ENCODE measurements at places on chromosomes 3 and 15.

DNA sequence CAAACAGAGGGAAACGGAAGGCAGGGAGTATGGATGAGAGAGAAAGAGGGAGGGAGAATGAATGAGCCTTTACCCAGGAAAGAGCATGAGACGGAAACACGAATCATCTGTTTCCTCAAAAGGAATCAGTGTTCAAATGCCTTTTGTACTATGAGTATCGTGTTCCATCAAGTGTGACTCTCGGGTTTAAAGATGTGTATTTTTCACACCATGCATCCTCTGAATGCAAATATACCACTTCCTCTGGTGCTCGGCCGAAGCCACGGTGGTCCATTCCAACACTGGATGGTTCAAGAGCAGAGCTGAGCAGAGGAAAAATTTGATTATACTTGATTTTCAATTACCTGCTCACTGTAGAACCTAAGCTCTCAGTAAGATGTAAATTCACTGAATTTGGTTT, 505.1 kb downstream of the MECOM start:
- DNase-seq = no peak

- DNase-seq = no peak
Measured at GRCh38 chr15:43238671-43239131, 17.9 kb upstream of the EPB42 start.

GRCh38 chr3:66392512-66392911, 108.3 kb downstream of the LRIG1 start:
- DNase-seq = no peak

- no peak for DNase-seq
Measured at GRCh38 chr3:45890405-45890804, 4.1 kb downstream of the CCR9 start.

DNA sequence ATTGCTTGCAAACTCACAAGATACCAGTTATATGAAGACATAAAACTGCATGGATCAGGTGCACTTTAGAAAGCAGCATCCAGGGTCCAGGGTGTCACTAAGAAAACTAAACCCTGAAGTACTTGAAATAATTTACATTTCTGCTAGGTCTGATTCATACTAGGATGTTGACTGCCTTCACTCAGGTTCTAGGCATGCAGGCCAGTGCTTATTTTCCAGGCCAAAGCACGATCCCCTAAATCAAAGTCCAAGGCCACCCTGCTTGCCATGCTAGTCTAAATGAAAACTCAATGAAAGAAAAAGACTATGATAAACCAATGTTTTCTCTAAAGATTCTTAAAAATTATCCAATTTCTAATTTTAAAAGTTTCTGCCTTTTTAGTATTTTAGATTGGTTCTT, 49.4 kb downstream of the GREM1 start:
- DNase-seq = no peak

DNA sequence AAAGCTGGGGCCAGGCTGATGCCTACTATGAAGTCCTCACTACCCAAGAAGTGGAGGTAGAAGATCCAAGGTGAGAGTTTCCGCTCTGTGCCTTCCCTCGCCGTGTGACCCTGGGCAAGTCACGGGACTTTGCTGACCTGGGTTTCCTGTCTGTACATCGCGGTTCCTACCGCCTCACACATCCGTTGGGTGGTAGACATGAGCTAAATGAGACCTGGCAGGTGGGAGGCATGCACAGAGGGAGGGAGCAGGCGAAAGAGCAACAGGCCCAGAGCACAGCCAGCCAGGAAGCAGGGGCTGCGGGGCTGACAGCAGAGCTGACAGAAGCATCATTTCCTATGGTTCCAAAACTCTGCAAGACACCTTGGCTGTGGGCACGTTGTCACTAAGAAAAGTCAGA, 157.3 kb upstream of the BHLHE40 start:
- DNase-seq = no peak

GRCh38 chr15:46647046-46647445, 1012.2 kb downstream of the SQOR start:
- no peak for DNase-seq

DNA sequence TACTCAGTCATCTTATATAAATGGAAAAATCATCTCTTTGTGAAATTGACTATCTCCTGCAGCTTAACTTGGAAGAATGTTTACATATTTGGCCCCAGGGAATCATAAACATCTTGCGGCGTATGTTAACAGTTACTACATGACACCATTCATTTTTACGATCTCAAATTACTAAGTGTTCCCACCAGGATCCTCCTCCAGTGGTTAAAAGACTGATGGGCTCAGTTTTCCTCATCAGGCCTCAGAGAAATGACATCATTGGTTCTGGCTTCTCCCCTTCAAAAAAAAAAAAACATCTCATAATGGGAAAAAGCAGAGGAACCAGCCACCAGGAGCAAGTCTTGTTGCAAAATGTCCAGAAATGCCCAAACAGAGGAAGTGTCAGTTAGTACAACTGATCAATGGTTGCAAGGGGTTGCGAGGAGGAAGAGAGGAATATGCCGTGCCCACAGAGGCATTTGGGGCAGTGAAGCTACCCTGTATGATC, 70.5 kb upstream of the LIPC start:
- DNase-seq = no peak

- DNase-seq = no peak
Measured at GRCh38 chr3:125375950-125376679, 990 bp upstream of the ZNF148 start.

- no peak for DNase-seq
Measured at GRCh38 chr15:35358824-35359223, 187.1 kb downstream of the DPH6 start.

- no peak for DNase-seq
Measured at GRCh38 chr3:194689493-194689944, 3.8 kb downstream of the FAM43A start.

DNA sequence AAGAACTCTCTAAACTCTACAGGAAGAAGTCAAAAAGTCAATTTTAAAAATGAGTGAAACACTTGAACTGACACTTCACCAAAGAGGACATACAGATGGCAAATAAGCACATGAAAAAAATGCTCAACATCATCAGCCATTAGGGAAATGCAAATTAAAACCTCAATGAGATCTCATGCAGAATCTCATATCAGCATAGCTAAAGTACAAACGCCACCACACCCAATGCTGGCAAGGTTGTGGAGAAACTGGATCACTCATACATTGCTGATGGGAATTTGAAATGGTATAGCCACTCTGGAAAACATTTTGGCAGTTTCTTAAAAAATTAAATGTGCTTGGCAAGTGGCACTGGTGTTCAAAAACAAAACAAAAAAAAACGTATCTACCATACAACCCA, 34.2 kb downstream of the MEGF11 start:
- no peak for DNase-seq

DNA sequence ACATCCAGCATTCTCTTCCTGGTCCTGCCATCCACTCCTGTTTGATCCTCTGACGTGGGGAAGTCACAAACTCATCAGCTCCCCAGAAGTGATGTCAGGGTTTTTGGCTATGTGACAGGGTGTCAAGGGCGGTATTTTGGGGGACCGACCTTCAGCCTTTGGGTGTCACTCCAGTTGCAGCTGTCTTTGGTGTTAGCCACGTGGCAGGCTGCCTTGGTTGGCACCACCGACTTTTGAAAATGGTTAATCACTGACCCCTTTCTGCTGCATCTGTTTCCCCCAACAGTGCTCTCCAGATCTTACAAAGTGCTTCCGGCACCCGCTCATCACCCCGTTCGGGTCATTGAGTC, 86.6 kb downstream of the TRAK1 start:
- DNase-seq = no peak

DNA sequence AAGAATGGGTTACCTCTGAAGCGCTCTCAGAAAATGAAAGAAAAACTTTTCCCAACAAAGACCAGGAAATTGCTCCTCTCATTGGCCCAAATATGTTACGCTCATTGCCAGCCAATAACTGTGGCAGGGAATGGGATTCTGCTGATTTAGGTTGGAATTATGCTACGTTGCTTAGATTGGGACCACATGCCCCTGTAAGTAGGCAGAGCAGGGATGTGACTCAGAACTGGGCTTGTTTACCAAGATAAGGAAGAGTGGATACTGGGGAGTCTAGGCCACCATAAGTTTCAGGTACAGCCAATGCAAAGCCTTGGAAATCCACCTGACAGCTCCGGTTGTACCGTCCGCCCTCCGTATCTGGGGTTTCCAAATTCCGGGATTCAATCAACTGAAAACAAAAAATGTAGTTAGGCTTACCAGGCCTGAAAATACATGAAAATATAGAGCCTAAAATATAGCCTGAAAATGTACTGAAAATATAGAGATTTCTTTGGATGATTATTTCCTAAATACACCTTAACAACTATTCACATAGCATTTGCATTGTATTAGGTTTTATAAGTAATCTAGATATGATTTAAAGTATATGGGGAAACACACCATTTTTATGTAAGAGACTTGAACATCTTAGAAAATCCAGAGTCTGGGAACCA, 1.5 kb upstream of the TCF12 start:
- no peak for DNase-seq

GRCh38 chr3:102156426-102156825, 278.4 kb upstream of the ZPLD1 start:
- DNase-seq = no peak

GRCh38 chr3:30638685-30639412, 32.4 kb downstream of the TGFBR2 start:
- no peak for DNase-seq

DNA sequence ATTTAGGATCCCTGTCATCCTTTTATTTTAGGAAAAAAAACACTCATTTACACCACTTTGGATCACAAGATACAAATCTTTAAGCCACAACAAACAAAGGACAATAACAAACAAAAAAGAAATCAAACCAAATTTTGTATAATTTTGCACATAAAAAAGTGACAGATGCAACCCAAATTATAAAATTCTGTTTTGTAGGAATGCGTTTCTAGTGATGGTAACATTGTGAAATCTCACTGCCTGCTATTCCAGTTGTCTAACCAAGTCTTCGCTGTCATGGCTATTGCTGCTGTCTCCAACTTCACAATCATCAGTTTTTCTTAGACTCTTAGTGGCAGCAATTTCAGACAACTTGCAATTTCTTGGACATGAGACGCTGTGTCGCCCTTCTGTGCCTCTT, 58.3 kb upstream of the ARL6 start:
- no peak for DNase-seq

- peak; percentile 82 for DNase-seq
Measured at GRCh38 chr15:84588053-84588874, 12.5 kb upstream of the ZSCAN2 start.

DNA sequence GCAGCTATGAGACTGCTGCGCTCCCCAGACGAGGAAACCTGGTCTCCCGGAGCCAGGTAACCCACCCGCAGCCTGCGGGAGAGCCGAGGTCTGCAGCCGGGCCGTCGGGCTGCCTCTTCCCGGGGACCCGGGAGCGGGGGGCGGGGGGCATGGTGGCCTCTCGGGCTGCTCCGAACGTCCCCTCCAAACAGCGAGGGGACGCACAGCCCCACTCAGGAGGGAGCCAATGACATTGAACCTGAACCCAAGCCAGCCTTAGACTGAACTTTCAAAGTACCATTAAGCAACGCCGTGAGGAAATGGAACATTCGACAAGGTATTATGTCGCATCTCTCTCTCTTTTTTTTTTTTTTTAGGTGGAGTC, 29.8 kb upstream of the ALDH1A3 start:
- no peak for DNase-seq

- peak; percentile 53 for DNase-seq
Measured at GRCh38 chr15:41603941-41604911, 45.2 kb downstream of the TYRO3 start.

GRCh38 chr3:181974198-181974597, 262.5 kb downstream of the SOX2 start:
- no peak for DNase-seq

GRCh38 chr3:66268864-66269263, 48.1 kb downstream of the SLC25A26 start:
- DNase-seq = no peak

DNA sequence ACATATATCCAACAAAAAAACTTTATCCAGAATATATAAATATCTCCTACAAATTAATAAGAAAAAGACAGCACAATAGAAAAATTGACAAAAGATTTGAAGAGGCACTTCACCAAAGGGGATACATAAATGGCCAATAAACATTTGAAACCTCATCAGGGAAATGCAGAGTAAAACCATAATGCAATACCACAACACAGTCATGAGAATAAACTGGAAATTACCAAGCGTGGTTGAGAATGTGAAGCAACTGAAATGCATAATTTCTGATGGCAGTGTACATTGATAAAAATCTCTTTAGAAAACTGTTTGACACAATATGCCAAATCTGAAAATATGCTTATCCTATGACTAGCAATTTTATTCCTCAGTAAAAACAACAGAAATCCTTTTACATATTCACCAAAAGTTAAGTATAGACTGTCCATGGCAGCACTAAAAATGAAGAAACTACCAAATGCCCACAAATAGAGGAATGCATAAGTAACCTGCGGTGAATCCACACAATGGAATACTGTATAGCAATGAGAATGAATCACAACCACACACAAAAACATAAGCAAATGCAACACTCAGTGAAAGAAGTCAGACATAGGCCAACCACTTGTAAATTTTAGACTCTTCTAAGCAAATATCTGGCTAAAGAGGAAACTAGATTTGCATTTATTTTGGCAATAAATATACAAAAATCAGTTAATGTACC, 7.9 kb downstream of the LYZL4 start:
- DNase-seq = no peak

DNA sequence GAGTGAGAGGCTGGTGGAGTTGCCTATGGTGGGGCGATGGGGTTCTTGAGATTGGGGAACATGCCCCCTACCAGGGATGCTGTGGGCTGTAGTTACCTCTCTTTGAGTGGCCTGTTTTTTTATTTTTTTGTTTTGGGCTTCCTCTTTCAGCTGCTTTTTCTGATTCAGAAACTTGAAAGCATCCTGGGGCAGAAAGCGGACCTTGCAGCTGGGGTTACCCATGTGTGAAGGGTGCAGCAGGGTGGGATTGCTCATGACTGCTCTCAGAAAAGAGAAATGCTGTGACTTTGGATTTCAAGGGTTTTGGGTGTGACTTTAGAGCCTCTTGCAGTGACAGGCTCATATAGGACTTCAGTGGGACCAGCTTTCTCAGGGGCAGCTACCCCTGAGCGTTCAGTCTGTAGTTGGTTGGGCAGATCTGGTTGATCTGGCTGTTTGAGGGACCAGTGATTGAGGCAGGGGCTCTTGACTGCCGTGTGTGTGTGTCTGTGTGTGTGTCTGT, 1.8 kb downstream of the LIMD1 start:
- DNase-seq = no peak

- no peak for DNase-seq
Measured at GRCh38 chr3:23811185-23811527, 5.4 kb downstream of the UBE2E1 start.

GRCh38 chr3:12886736-12887135, 45.4 kb upstream of the RPL32 start:
- DNase-seq = no peak

DNA sequence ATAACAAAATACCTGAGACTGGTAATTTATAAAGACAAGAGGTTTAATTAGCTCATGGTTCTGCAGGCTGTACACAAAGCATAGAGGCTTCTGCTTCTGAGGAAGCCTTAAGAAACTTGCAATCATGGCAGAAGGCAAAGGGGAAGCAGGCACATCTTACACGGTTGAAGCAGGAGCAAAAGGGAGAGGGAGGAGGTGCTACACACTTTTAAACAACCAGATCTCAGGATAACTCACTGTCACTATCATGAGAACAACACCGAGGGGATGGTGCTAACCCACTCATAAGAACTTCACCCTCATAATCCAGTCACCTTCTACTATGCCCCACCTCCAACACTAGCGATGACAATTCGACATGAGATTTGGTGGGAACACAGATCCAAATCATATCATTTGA, 54.4 kb downstream of the ATP8B4 start:
- no peak for DNase-seq
